ENCODE measurements at places on chromosomes 16 and 17. TPM values are rescaled to one million over a fixed set of nuclear protein-coding genes. Genes with fewer than 3 reads are reported as not detected.

Gene MMP28
- 8.8 TPM for total RNA-seq

Gene TP53TG3C
- total RNA-seq = not detected

Gene DHRS11
- total RNA-seq = 3.5 TPM

Gene NUDT7
- 3.7 TPM for total RNA-seq

Gene SLFN14
- total RNA-seq = not detected

Gene DDX28
- 5.8 TPM for total RNA-seq

- no peak for DNase-seq
These were observed 26.7 kb downstream of the CYB561 start for GRCh38 chr17:63419398-63419797.

DNA sequence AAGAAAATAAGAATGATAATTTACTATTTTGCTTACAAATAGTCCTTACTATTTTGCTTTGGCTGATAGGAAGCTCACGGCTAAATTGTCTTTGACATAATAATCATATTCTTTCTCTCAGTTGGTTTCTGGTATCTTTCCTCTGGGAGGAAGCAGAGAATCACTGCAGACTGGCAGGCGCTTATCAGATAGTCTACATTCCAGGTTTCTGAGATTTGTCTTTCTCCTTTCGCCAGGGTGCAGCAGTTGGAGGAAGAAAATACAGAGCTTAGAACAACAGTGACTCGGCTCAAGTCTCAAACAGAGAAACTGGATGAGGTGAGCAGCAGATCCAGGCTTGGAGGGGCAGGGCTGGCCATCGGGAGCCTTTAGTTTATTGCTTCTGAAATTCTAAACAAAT is 136.1 kb downstream of the RAB11FIP4 start:
- DNase-seq = peak; percentile 36

- DNase-seq = peak; percentile 2
These were observed 173.8 kb upstream of the RPH3AL start for GRCh38 chr17:526425-526824.

DNA sequence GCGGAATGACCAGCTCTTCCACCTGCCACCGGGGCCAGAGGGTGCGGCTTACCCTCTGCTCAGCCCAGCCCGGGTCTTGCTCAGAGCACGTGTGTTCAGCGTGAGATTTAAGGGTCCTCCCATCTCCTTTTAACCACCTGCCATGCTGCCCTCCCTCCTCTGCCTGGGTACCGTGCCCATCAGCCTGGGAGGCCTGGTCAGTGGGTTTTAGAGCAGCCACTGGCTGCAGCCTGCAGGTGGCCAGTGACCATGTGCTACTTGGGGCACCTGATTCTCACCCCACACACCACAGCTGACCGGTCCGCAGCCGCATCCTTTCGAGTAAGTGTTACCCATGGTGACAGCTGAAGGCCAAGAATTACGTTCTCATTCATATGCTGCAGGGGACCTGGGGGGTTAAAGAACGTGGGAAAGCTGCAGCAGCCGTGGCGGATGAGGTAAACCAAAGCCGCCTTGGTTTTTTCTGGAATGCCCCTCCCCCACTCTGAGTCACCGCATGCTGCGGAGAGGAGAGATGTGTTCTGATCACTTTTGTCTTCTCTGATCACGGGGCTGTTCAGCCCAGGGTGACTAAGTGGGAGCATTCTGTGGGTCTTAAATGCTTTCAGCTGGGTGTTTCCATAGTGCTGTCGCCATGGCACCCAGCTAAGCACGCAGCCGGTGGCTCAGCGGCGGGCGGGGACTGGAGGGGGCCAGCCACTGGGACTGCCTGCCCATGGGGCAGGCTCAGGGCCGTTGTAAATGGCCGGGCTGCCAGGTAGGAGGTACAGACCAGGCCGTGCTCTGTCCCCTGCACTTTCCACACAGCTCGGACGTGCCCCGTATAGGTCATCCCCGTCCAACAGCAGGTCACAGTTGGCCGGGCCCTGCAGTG is 59.8 kb downstream of the BAIAP2 start:
- DNase-seq = peak; percentile 93

GRCh38 chr16:31371619-31372484 is 16.9 kb downstream of the ITGAX start:
- no peak for DNase-seq

GRCh38 chr16:799948-800833 is at the start of gene GNG13:
TSS of gene GNG13 (minus strand) at chr16:800734. CDS start at chr16:799077, 1,657 bp downstream.
- no peak for DNase-seq

DNA sequence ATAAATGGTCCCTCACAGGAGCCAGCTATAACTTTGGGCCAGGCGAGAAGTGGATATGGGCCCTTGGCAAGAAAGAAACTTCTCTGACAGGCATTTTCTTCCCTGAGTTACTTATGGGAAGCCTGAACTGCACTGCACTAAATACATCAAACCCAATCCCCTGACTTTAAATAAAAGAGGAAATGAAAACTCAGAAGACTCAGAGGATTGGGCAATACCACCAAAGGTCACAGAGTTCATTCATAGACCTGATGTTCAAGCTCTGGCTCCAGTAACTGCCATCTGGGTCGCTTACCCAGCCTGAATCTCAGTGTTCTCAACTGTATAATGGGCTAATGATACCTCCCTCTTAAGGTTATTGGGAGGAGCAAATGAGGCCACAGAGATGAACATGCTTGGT is 815 bp downstream of the KRT35 start:
- DNase-seq = no peak

GRCh38 chr17:5669191-5669590 is 84.9 kb upstream of the NLRP1 start:
- DNase-seq = no peak

DNA sequence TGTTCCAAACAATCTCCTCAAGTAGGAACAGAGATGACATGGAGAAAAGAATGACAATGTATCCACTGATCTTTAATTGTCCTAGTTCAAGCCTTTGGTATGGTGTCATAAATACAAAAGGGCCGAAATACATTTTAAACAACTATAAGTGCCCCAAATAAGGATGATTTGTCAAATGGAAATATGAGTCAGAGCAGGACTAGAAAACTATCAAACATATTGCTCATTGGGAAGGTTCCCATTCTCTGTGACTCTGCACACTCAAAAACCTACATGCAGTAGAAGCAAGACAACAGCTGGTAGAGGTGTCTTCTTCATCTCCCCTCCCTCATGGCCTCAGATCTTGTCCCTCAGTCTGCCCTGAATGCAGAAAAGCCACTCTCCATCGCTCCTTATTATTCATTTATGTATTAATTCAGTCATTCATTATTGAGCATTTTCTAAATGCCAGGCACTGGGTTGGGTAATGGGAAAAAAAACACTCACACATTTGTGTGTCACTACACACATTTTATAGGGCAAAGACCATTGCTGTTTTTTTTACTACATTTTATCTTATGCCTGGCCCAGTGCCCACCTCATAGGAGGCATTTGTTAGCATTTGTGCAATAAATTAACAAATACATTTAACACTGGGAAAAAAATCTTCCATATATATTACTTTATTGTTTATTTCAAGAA is 10.1 kb downstream of the CA10 start:
- DNase-seq = no peak

DNA sequence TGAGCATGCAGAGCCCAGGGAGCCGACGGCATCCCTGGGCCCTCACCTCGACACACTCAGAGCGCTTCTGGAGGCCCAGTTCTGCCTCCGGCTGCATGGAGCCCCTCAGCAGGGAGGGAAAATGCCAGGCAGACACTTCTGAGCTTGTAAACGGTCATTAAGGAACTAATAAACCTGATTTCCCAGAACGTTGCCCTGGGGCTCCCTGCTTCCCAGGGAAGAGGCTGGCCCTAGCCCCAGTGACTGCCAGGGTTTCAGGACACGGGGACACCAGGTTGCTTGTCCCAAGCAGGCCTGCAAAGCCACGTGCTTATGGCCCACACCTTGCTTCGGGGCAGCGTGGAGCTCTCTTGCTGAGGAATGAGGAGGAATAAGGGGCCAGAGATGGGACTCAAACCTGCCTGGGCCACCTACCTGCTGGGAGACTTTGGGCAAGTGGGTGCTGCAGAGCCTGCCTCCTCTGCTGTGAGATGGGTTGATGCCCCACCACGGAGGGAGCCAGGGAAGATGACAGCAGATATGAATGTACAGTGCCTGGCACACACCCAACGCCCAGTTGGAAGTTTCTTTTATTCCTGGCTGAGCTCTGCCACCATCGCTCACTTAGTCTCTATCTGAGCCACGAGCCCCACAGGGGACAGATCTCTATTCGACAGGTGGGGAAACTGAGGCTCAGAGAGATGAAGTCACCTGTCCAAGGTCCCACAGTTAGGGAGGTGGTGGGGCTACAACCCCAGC is 5.4 kb downstream of the RHBDF2 start:
- no peak for DNase-seq

DNA sequence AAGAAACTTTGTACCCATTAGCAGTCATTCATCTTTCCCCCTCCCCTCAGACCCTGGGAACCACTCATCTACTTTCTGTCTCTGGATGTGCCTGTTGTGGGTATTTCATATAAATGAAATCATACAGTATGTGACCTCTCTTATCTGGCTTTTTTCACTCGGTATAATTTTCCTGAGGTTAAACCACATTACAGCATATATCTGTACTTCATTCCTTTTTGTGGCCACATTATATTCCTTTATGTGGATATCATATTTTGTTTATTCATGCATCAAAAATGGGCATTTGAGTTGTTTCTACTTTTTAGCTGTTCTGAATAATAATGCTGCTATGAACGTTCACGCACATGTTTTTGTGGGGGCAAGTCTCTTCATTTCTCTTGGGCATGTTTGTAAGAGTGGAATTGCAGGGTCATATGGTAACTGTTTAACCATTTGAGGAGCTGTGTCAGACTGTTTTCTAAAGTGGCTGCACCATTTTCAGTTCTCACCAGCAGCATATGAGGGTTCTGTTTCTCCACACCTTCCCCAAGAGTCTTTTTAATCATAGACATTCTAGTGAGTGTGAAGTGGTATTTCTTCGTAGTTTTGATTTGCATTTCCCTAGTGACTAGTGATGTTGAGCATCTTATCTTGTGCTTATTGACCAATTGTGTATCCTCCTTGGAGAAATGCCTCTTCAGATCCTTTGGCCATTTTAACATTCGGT is 3.8 kb downstream of the SNX29 start:
- no peak for DNase-seq

DNA sequence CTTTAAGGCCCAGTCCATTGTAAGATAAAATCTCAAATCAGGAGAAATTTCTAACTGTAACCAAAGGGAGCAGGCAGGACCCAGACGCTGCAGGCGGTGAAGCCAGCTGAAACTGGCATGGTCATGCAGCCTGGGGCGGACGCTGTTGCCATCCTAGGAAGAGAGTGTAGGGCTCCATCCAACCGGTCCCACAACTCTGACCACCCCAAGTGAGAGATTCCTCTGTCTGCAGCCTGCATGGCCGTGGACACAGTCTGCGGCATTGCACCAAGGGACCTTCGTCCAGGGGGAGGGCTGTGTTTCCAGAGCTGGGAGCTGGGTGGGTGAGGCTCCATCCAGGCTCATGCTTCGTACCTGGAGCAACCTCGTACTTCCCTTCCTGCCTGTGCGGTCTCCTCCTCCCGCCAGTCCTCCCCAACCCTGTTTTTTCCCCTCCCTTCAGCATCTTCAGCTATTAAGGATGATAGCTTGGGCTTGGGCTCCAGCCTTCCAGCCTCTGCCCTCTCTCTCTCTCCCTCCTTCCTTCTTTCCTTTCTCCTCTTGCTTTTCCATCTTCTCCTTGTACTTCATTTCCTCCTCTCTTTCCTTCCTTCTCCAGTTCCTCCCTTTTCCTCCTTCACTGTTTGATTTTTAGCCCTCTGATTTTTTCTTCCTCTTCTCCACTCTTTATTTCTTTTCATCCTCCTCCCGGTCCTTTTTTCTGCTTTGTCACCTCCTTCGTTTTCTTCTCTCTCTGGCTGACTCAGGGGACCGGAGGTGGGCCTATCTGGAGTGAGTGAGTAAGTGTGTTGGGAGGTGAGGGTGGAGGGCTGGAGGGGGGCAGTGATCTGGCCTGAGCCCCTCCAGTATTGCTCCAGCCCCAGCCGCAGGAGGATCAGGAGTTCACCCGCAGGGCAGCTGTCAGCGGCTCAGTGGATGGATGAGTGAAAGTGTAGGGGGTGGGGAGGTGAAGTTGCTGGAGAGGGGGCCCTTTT is 17.0 kb upstream of the LHX1 start:
- peak; percentile 72 for DNase-seq

DNA sequence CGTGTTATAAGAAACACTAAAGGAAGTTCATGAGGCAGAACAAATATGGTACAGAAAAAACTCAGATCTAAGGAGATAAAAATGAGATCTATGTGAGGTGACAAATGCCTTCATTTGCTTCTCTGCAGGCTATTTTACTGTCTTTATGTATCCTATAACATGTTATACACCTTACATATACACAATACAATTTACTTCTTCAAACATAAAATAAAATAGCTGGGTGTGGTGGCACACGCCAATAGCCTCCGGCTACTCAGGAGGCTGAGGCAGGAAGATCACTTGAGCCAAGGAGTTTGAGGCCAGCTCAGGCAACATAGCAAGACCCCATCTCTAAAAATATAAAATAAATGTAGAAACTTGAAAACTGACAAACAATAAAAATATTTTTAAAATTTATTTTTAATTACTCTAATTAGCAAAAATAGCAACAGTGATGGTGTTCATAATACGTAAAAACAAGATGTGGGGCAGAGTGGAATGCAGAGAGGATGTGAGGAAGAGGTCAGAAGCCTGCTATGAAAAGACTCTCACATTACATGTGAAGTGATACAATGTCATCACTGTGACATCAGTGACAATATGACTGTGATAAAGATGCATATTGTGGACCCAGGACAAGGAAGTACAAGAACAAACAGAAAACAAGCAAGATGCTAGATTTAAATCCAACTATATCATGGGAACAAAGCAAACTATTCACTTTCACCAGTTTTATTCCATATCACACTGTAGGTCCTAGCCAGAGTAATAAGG is 31.0 kb downstream of the VPS53 start:
- no peak for DNase-seq
